Endothelial cell of coronary artery (primary cell): ENCODE measurements at places on chromosomes 11 and 22. TPM values are rescaled to one million over a fixed set of nuclear protein-coding genes. Genes with fewer than 3 reads are reported as not detected.

The RIMBP3C gene
- total RNA-seq: under 0.01 and 0.09 TPM in 2 replicates

The RIC3 gene
- total RNA-seq: not detected in 2 replicates

The TNNT3 gene
- not detected in 2 replicates for total RNA-seq

The FAM118B gene
- total RNA-seq: 26.5 and 27.4 TPM in 2 replicates

The HBG2 gene
- total RNA-seq: 0.18 TPM in 1 of 2 replicates, not detected in the other

The ACR gene
- 0.19 and 0.27 TPM in 2 replicates for total RNA-seq

The KCNQ1 gene
- 0.09 TPM in 1 of 2 replicates, not detected in the other for total RNA-seq

The POU2AF2 gene
- not detected in 2 replicates for total RNA-seq

The TLCD5 gene
- total RNA-seq: 4.9 and 7.4 TPM in 2 replicates

The OR51T1 gene
- total RNA-seq: not detected in 2 replicates
